ENCODE measurements at places on chromosomes 16 and 17.
A peak's percentile ranks its signal among the peaks of the same experiment; 100 is the strongest.

- DNase-seq: no peak
Observed at GRCh38 chr17:19979917-19980770, 2.5 kb upstream of the AKAP10 start.

DNA sequence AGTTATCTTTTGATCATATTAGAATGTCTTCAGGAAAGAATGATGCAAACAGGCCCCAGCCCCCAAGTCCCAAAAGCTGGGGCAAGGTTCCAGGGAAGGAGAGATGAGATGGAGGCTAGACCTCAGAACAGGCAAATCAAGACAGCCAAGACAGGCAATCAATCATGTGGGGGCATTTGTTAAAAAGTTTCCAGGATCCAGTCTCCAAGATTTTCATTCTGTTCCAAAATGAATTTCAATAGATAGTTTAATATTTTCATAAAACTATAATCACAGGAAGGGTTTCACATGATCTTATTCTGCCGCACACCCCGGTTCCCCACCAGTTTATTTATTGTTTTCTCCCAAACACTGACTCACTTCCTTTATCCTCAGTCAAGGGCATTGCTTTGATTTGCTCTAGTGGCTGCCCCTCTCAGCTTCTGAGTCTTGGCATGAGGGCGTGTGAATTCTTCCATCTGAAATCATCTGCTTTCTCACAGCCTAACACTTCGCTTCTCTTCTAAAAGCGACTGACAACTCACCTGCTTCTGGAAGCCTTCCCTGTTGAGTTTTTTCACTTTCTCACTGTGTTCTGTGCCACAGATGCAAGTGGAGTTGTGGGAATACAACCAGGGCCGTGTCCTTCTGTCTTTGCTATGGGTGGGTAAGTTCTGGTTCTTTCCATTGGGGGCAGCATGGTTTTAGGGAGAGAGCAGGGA is 12.2 kb upstream of the TERF2 start:
- DNase-seq: peak; percentile 85

DNA sequence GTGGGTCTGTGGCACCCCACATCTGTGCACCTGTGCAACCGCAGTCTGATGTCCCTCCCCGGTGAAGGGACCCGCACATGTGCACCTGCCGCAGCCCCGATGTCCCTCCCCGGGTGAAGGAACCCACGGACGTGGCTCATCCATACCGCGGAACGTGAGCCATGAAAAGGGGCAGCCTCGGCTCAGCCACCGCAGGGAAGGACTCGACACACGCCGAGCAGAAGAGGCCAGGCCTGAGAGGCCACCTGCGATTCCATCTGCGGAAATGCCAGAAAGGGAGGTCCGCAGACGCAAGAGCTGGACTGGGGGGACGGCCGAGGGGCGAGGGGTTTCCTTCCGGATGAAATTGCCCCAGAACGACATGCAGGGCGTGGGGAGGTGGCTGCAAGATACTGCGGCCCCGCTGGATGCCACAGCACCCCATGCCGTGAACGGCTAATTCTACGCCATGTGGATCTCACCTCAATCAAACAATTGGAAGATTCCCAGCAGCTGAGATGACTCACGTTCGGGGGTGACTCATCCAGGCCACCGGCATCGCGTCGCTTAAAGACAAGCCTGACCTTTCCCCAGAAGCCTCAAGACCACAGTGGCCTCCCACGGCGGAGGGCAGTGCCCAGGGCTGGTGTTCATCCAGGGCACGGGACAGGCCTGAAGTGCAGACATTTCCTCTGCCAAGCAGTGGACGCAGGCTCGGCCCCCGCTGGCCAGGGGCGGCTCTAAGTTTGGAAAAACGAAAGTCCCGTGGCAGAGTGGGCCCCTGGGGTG is 21.0 kb downstream of the SOX8 start:
- peak; percentile 89 for DNase-seq

DNA sequence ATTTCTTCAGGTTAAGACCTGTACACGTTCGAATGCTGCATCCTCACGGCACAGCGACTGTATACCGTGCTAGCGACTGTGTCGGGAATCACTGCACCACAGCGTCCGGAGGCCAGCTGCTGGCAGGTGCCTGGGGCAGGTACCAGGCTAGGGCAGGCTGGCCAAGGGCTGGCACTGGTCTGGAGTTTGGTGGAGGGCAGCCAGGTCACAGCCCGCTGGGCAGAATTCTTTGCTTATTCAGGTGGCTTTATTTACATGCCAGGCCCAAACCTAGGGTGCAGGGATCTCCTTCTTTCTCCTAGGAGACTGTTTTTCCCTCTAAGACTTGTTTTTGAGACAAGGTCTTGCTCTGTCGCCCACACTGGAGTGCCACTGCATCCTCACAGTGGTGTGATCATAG is 37.9 kb downstream of the COTL1 start:
- no peak for DNase-seq

DNA sequence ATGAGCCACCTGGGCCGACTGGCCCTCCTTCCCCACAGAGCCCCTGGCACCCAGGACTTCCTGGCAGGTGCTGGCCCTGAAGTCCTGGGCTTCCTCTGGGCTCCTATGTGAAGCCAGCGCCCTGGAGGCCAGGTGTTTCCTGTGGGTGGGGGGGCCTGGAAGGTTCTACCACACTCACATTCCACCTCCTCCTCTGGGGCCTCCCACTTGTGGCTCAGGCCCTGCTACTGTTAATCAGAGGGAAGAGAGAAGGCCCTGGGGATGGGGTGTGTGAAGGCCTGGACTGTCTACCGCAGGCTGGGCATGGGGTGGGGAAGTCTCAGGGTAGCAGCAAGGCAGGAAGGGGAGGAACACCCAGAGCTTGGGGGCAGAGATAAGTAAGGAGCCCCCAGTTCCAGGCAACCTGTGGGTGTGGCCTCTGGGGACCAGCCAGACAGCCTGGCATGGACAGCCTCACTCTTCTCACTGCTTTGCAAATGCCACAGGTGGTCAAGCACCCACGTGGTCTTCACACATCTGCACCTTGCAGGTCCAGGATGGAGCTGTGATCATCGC is 111.9 kb upstream of the TNRC6C start:
- DNase-seq: no peak

- DNase-seq: no peak
Observed at GRCh38 chr17:76660656-76661042, 17.1 kb upstream of the ST6GALNAC1 start.

DNA sequence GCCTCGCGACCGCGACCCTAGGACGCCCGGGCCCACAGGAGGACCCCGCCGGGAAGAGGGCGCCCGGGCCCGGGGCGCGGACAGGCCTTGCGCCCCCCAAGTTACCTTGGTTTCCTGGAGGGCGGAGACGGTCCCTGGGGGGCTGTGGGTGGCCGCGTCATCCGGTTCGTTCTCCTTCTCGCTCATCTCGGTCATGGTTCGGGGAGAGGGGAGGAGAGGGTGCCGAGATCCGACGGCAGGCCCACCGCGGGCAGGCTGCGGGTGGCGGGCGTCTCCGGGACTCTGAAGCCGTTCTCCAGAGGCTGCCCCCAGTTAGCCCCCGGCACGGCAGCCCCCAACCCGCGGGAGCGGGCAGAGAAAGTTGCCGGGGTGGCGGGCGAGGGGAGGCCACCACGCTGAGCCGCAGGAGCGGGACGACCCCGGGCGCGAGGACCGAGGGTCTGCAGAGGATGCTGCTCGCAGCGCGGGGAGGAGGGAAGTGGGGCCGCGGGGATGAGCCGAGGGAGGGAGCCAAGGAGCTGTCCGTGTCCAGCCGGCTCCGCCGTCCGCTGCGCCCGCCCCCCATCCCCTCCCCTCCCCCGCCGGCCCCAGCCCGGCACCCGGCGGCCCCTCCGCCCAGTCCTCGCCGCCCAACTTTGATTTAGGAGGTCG is at the start of gene STAC2:
Gene STAC2 (minus strand): TSS at position 638 of the 651 bp plus-strand sequence. CDS start 443 bp downstream, at position 195.
- DNase-seq: no peak

GRCh38 chr16:21600031-21600773 is 825 bp downstream of the METTL9 start:
- DNase-seq: peak; percentile 74

DNA sequence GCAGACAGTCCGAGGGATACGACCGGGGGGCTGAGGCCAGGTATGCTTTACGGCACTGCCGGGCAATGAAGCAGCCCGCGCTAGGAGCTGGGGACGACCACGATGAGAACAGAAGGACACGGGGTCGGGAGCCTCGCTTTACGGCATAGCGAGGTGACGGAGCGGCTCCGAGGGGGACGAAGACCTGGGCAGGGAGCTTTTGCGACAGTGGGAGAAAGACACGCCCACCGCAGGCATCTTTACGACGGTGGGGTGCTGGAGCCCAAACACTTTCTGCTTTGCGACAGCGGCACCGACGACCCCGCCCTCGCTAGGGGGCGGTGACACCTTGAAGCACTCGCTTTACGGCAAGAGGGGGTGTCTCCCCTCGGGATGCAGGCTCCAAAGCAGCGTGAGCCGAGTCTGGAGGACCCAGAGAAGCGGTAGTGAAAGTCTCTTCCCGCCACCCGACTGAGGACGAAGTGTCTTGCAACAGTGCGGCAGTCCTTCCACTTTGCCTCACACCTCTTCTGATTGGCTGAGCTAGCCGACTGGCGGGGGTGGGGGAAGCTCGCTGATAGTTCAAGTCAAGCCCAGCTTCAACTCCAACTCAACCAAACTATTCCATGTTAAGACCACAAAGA is 350 bp upstream of the NEURL4 start:
- peak; percentile 98 for DNase-seq

- DNase-seq: no peak
Observed at GRCh38 chr16:50861451-50861850, 119.6 kb downstream of the CYLD start.

DNA sequence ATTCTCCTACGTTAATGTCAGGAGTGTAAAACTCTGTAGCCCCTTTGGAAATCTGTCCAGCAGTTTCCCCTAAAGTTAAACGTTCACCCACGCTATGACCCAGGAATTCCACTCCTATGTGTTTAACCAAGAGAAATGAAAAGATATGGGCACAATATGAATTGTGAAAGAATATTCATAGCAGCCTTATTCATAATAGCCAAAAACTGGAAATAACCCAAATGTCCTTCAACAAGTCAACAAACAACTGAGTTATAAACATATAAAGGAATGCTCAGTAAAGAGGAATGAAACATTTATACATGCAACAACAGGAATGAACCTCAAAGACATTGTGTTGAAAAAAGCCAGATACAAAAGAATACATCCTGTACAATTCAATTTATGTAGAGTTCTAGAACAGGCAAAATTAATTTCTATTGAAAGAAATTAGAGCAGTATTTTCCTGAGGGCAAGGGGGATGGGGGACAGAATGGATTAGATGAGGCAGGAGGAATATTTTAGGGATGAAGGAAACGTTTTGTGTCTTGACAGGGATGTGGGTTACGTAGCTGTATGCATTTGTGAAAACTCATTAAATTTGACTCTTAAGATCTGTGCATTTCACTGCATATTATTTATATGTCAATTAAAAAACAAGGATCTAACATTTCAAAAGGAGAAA is 286.7 kb upstream of the CDH5 start:
- peak; percentile 86 for DNase-seq

DNA sequence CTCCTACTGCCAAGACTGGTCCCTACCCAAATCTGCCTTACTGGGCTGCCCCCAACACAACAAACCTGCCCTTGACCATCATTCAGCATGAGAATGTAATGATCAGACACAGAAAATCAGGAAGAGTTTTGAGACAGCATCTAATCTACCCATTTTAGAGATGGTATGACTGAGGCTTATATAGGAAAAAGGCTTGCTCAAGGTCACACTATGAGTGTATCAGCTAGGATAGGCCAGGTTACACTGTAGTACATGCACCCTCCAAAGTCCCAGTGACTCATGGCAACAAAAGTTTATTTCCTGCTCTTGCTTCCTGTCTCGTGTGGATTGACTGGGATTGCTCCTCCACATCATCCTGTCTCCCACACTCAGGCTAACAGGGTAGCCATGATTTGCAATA is 27.9 kb downstream of the NLRC5 start:
- DNase-seq: no peak

- peak; percentile 82 for DNase-seq
Observed at GRCh38 chr16:4358831-4359561, 7.9 kb upstream of the PAM16 start.

GRCh38 chr17:76382803-76383545 is 1.4 kb upstream of the SPHK1 start:
- DNase-seq: peak; percentile 86

DNA sequence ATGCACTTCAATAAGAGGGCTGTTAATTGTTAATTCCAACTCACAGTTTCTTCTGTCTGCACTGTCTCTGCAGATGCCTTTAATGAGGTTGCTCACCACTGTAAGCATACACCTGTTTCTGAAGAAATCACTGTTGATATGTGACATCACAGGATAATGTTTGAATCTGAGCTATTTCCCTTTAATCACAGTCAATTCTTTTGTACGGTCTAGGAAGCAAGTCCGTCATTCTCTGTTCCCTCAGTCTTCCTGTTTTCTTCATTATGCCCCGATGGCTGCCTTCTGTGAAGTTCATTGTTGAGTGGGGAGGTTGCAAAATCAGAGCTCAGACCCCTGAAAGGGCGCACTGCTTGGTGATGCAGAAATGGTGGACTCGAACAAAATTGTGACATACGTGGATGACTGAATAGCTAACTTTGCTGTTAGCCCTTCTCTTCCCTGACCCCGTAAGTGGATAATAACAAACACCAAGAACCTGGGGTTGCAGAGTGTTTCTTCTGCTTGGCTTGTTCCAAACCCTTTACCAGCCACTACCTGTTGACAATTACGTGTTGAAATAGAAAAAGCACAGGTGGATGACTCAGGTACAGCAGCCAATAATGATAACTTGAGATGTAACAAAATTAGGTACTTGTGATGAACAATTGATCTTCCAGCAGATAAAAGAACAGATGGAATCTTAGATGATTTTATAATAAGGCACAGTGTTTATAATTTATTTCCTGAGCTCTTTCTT is 71.9 kb upstream of the AXIN2 start:
- no peak for DNase-seq

- DNase-seq: no peak
Observed at GRCh38 chr16:87056551-87056950, 260.6 kb downstream of the C16orf95 start.

DNA sequence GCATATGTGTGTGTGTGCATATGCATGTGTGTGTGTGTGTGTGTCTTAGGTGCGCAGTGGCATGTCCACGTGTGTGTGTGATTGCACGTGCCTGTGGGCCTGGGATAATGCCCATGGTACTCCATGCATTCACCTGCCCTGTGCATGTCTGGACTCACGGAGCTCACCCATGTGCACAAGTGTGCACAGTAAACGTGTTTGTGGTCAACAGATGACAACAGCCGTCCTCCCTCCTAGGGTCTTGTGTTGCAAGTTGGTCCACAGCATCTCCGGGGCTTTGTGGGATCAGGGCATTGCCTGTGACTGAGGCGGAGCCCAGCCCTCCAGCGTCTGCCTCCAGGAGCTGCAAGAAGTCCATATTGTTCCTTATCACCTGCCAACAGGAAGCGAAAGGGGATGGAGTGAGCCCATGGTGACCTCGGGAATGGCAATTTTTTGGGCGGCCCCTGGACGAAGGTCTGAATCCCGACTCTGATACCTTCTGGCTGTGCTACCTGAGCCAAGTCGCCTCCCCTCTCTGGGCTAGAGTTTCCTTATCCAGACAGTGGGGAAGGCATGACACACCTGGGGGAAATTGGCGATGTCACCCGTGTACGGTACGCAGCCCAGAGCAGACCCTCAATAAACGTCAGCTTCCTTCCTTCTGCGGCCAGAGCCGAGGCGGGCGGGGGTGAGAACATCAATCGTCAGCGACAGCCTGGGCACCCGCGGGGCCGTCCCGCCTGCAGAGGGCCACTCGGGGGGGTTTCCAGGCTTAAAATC is 47.6 kb downstream of the IL21R start:
- DNase-seq: no peak

- DNase-seq: no peak
Observed at GRCh38 chr16:65888201-65888600, 478.3 kb upstream of the CDH5 start.

- peak; percentile 41 for DNase-seq
Observed at GRCh38 chr17:29349409-29349808, 40.8 kb upstream of the TAOK1 start.

GRCh38 chr17:798246-798645 is 16.1 kb downstream of the MRM3 start:
- no peak for DNase-seq

- DNase-seq: peak; percentile 96
Observed at GRCh38 chr17:50707289-50708049, at the start of gene ANKRD40. ANKRD40 (minus strand) TSS chr17:50707914; CDS start chr17:50707654, 260 bp downstream.

All from adipocyte (in vitro differentiated cells).